ENCODE measurements at places on chromosomes 5 and 9. TPM values are rescaled to one million over a fixed set of nuclear protein-coding genes. Genes with fewer than 3 reads are reported as not detected.

Gene GABRA1
- not detected for total RNA-seq

GRCh38 chr5:5330728-5331452 is 91.6 kb upstream of the ICE1 start:
- DNase-seq = peak; percentile 80

Gene OR13C4
- total RNA-seq = not detected

DNA sequence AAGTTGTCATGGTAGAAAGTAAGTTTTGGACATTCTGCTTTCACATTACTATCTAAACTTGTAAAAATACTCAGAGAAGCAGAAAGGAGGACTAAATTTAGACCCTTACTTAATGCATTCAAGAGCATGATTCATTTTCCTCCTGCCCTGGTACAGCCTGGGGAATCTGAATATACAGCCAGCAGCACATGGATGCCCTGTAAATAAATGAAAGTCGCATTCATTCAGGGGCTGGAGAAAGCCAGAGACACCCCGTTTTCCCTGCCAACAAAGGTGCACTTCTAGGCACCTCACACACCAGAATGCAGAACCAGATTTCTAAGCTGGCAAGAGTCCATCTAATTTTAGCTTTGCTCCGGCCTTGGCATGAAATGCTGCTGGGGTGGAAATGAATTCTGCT is 172.7 kb upstream of the KLF9 start:
- no peak for DNase-seq

DNA sequence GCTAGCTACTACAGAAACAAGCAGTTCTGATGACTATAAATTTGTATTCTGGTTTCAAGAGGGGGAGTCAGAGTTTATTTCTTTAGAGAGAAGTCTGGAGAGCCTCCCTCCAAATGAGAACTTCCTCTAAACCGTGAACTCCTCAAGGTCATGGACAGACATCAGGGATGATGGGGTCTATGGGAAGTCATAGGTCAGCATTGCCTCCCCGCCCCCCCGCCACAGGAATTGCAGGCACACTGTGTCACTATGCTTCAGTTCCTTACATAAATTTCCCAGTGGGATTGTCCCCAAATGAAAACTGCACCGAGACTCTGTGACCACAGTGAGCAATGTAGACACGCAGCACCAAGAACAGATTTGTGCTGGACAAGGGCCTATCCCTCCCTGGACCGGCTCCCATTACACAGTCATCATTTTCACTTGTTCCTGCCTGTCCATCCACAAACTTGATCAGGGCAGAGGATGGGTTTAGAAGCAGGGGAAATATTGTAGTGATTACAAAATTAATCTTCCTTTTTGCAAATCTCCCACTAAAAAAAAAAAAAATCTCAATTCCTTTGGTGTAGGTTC is 300.3 kb downstream of the EFNA5 start:
- no peak for DNase-seq

DNA sequence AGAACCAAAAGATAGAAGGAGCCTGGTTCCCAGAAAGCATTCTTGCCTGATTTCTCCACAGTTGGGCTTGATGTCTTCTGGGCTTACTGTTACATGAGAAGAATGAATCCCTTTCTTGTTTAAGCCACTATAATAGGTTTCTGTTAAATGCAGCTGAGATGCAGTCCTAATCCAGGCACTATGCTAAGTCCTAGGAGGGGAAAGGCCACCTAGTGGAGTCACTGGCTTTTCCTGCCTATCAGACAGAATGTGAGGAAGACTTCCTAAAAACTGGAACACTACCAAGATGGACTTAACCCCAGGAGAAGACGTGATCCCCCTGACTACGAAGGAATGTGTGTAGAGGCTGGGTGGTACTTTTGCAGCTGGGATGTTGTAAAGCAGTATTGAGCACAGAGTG is 34.3 kb upstream of the FSD1L start:
- DNase-seq = no peak

- no peak for DNase-seq
These were observed 68.0 kb upstream of the IRX4 start for GRCh38 chr5:1950708-1951103.

DNA sequence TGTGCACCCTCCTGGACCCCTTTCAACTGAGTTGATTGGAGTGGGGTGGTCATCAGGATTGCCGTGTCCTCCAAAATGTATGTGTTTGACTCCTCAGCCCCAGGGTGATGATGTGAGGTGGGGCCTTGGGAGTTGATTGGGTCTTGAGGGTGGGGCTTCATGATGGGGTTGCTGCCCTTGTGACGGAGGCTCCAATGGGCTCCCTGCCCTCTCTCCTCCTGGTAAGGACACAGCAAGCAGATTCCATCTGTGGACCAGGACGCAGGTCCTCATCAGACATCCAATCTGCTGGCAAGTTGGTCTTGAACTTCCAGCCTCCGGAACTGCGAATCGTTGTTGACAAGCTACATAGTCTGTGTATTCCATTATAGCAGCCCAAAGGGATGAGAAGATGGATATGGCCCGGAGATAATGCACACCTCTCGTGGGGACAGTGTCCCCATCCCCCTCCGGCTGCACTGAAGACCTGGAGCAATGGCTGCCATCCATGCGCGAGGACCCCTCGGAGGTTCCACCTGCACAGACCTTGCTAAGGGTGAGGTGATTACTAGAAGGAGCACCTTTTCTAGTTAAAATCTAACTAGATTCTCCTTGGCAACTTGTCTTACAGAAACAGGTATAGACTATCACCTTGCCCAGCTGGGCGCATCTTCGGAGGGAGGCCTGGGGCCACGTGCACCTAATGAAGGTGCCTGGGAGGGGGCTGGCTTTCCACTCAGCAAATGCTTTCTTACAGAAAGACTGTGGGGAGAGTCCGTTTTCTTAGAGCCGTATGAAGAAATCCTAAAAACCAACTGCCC is 75.7 kb upstream of the IRX4 start:
- DNase-seq = no peak

DNA sequence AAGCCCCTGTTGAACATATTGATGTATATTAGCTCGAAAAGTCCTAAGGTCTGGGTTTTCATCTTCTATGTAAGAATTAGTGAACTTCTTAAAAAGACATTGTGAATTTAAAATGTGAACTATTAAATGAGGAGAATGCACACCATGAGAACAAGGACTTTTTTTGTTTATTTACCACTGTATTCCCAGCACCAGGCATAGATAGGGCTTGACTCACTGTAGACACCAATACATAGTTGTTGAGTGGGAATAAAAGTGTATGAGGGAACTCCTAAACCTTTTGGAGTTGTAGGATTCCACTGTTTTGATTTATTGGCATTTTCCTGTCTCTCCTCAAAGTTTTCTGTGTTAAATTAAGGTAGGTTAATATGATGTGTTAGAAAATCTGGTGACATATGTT is 40.3 kb downstream of the NNT start:
- DNase-seq = no peak

Gene CCNJL
- 13.0 TPM for total RNA-seq

Gene DDX4
- not detected for total RNA-seq

GRCh38 chr9:125238127-125238914 is 2.8 kb downstream of the HSPA5 start:
- DNase-seq = no peak

DNA sequence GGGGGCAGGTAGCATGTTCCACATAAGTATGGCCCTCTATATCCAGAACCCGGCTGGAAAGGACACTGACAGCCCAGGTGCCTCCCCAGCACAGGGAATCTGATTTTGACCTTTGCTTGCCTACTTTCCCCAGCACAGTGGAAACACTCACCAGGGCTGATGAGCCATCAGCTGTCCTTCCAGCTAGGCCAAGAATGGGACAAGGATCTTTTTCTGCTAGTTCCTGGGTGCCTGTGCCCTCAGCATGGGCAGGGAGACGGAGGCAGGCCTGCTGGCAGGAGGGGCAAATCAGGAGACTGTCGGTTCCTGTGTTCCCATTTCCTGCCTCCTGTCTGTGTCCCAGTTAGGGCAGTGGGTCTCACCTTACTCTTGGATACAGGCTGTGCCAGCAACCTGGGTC is 1.1 kb downstream of the CYFIP2 start:
- no peak for DNase-seq

DNA sequence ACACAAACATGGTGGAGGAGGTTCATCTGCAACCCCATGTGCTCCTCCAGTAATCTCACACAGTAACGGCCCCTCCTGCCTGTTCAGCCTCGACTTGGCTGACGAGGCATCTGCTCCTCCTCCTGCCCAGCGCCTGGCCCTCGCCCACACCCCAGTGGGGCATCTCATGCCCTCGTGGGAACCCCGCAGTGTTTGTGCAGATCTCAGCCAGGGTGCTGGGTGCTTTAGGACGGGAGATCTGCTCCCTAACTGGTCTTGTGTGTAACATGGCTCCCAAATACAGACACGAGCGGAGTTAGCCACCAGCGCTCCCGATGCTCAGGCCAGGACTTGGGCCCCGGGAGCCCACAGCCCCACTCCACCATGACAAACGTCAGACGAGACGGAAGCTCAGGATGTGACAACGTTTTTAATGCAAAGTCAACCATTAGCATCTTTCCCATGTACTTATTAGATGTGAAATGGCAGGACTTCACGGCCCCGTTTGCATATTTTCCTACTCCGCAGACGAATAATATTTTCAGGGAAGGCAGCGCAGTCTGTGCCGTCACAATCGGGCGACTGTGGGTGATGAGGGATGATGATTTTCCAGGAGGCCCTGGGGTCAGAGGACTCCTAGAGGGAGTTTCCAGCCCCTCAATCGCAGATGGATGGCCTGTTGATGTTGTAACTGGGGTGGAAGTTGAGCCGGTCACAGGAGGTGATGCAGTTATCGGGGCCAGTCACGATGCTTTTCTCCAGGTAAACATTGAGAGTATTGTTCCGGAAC is 5.5 kb upstream of the MRPS2 start:
- no peak for DNase-seq

Gene ADAMTSL2
- total RNA-seq = not detected

Gene CCNO
- total RNA-seq = 1.8 TPM

DNA sequence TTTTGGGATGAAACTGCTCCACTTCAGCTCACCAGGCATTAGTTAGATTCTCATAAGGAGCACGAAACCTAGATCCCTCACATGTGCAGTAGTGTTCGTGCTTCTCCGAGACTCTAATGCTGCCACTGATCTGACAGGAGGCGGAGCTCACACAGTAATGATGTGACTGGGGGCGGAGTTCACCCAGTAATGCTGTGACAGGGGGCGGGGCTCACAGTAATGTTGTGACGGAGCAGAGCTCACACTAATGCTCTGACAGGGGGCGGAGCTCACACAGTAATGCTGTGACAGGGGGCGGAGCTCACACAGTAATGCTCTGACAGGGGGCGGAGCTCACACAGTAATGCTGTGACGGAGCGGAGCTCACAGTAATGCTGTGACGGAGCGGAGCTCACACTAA is 27.1 kb upstream of the LRRC14B start:
- no peak for DNase-seq

- no peak for DNase-seq
These were observed 1.6 kb downstream of the PHYKPL start for GRCh38 chr5:178230879-178231538.

DNA sequence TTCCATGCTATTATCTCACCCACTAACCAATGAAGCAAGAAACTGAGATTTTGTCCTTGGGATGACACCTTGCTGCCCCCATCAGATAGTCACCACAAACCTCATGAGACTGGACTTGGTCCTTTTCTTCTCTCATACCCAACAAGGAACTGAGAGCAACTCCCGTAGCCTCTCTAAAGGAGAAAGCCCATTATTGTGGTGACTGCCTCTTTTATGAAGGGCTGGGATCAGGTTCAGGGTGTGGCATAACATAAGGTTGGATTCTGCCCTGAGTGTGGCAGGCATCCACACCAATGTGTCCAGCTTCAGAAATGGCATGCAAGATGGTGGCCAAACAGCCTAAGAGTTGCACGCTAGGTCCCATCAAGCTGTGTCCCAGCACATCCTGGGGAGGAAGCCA is 1.3 kb upstream of the ACTL7A start:
- no peak for DNase-seq

- DNase-seq = no peak
These were observed 113.9 kb downstream of the UGCG start for GRCh38 chr9:112010537-112010936.

GRCh38 chr5:172168311-172168710 is 19.7 kb downstream of the STK10 start:
- DNase-seq = no peak

Gene DMXL1
- 10.6 TPM for total RNA-seq

DNA sequence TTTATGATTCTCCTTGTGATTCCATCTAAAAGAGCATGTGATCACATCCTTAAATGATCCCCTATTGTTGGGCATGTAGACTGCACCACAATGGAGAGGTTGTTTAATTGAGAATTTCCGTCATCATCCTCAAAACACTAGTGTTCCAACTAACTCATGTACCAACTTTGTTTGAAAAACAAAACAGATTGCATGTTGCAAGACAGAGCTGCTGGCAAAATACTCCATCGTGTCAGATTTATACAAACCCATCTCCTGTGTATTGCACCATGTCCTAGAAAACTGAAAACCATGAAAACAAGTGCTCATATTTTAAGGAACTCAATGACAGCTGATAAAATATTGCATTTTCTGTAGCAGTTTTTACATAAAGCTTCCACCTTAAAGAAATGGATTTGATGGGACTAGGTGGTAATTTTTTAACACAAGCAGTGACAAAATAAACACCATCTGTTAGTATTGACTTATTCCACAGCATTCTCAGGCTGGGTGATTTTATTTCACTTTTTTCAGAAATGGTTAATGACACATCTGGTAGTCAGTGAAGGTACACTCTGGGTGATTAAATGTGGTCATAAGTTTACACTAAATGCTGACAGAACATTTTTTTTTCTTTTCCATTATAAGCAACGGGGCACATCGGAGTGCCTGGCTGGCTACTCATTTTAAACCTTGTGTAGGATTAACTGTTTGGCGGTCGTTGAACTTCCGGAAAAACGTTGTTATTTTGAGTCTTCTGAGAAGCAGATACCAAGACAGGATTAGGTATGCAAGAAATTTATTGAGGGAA is 602.9 kb upstream of the WWC1 start:
- no peak for DNase-seq

All from epithelial cell of proximal tubule (primary cell).